Left renal cortex interstitium (tissue), 4 donors: ENCODE measurements at places on chromosomes 11 and 22. TPM values are rescaled to one million over a fixed set of nuclear protein-coding genes. Genes with fewer than 3 reads are reported as not detected.

PAMR1 gene
- polyA plus RNA-seq = 4.2 TPM

FGF4 gene
- polyA plus RNA-seq = not detected

POLD3 gene
- 34.8 TPM for polyA plus RNA-seq

SFI1 gene
- 21.8 TPM for polyA plus RNA-seq

ZNF195 gene
- 32.4 TPM for polyA plus RNA-seq

RAB30 gene
- polyA plus RNA-seq = 8.4 TPM

CEND1 gene
- 1.1 TPM for polyA plus RNA-seq

GNAZ gene
- 5.2 TPM for polyA plus RNA-seq

NOX4 gene
- 33.4 TPM for polyA plus RNA-seq

THOC5 gene
- polyA plus RNA-seq = 17.3 TPM

MFRP gene
- not detected for polyA plus RNA-seq

FAM180B gene
- 0.41 TPM for polyA plus RNA-seq

TRIM49D1 gene
- polyA plus RNA-seq = not detected

ABCC8 gene
- polyA plus RNA-seq = 1.2 TPM

ELF5 gene
- polyA plus RNA-seq = 72.0 TPM

OR52I2 gene
- polyA plus RNA-seq = not detected

RTN4RL2 gene
- polyA plus RNA-seq = 3.1 TPM

OR2D2 gene
- polyA plus RNA-seq = not detected
